Dorsolateral prefrontal cortex (tissue), 122 donors: ENCODE measurements at places on chromosomes 7 and 10. TPM values are rescaled to one million over a fixed set of nuclear protein-coding genes. Genes with fewer than 3 reads are reported as not detected.

DNA sequence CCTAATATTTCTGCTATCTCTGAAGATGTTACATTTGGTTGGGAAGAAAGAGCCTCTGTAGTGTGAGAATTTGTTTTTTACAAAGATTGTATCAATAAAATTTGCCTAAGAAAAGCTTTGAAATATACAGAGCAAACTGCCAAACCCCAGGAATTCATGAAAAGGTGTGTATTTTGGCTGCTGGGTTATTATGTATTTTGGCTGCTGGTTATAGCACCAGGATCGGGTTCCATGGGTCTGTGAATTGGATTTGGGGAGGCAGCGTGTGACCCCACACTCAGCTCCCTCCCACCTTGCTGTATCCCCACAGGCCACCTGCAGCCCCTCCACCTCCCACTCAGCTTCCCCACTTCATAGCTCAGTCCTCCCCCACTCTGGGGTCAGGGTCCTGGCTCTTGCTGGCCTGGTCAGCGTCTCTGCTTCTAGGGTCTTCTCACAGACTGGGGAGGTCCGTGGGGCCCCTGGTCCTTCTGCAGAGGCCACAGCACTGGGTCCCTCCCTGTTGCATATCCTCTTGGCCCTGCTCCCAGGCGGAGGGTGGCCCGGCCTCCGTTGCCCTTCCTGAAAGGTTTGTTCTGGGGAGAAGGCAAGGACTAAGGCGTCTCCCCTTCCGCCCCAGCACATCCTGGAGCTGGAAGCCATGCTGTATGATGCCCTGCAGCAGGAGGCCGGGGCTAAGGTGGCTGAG, 24.0 kb upstream of the DPYSL4 start:
- no peak for DNase-seq

The C1QL3 gene
- total RNA-seq = 22.7 TPM

- no peak for DNase-seq
These were observed 299.8 kb downstream of the CAMK1D start for GRCh38 chr10:12649012-12649584.

The CALD1 gene
- 47.5 TPM for total RNA-seq

- DNase-seq = no peak
These were observed 10.8 kb upstream of the VWC2 start for GRCh38 chr7:49762666-49763065.

- no peak for DNase-seq
These were observed 387.3 kb downstream of the HPSE2 start for GRCh38 chr10:98848361-98848760.

- DNase-seq = no peak
These were observed 231.9 kb upstream of the GRM3 start for GRCh38 chr7:86411814-86412213.

GRCh38 chr7:39709768-39710311, 86.5 kb downstream of the RALA start:
- no peak for DNase-seq

The SEMA4G gene
- total RNA-seq = 10.8 TPM

The PTPRZ1 gene
- total RNA-seq = 139 TPM

GRCh38 chr7:80150611-80151273, 16.1 kb downstream of the GNAI1 start:
- DNase-seq = no peak

GRCh38 chr10:6716516-6716915, 136.4 kb upstream of the PRKCQ start:
- no peak for DNase-seq

DNA sequence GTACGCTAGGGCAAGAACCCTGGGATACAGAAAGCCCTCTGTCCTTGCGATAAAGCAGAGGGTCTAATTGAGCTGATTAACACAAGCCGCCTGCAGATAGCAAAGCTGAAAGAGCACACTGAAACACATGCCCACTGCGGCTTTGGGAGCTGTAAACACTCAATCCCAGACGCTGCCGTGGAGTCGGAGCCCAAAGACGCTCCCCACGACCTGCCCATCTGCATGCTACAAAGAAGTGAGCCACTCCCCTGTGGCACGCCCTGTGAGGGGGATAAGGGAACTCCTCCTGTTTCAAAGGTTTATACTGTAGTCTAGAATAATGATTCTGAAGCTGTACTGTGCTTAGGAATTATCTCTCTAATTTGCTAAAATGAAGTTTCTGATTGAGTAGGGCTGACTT, 985.6 kb upstream of the GHITM start:
- no peak for DNase-seq

- DNase-seq = no peak
These were observed 78.6 kb upstream of the ADRB1 start for GRCh38 chr10:113965077-113965476.

The FFAR4 gene
- total RNA-seq = 1.2 TPM

The PSMA2 gene
- 36.9 TPM for total RNA-seq

The ZPBP gene
- total RNA-seq = not detected

- DNase-seq = no peak
These were observed 454.5 kb upstream of the ZMIZ1 start for GRCh38 chr10:78614267-78614666.

DNA sequence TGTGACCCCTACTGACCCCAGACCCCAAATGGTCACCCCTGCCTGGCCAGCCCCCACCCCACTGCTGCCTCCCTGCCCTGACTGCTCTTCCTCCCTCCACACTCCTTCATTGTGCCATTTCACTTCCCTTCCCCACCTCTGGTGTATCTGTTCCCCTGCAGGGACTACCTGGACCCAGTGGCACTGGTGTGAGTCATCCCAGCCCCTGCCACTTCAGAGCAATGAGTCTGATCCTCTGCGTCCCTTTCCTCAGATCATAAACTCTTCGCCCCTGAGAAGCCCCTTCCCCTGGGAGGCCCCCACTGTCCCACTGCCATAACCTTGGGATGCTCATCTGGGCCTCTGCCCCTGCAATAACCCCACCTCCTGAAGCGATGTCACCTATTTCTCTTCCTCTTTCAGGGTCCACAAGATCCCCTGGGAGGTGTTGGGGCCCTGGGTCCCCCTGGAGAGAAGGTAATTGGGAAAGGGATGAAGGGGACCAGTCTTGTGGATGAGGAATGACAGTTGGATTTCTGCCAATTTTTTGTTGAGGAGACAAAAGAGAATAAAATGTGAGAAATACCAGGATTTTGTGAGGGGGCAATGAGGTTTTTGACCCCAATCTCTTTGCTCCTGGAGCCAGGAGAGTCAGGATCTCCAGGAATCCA, 19.1 kb upstream of the VOPP1 start:
- DNase-seq = no peak

- DNase-seq = no peak
These were observed 41.9 kb downstream of the ANKMY2 start for GRCh38 chr7:16603633-16604032.

GRCh38 chr7:27305854-27306253, 63.3 kb downstream of the EVX1 start:
- no peak for DNase-seq

The LSM8 gene
- total RNA-seq = 20.7 TPM

DNA sequence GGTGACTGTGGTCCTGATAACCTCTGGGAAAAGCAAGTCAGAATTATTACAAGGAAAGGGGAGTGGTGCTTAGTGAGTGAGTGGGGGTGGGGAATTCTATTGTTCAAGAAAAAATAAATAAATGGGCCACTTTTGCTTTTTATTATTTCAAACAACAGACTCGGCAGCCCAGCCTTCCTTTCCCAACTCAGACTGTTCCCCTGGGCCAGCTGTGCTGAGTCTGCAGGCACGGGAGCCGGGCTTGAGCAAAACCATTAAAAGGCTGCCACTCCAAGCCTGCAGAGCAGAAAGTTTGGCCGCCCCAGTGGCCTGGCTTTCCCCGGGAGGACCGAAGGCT, 90.0 kb downstream of the PLXNA4 start:
- no peak for DNase-seq

GRCh38 chr7:47474937-47475879, 106.7 kb downstream of the TNS3 start:
- no peak for DNase-seq

The GIMAP2 gene
- 2.8 TPM for total RNA-seq

DNA sequence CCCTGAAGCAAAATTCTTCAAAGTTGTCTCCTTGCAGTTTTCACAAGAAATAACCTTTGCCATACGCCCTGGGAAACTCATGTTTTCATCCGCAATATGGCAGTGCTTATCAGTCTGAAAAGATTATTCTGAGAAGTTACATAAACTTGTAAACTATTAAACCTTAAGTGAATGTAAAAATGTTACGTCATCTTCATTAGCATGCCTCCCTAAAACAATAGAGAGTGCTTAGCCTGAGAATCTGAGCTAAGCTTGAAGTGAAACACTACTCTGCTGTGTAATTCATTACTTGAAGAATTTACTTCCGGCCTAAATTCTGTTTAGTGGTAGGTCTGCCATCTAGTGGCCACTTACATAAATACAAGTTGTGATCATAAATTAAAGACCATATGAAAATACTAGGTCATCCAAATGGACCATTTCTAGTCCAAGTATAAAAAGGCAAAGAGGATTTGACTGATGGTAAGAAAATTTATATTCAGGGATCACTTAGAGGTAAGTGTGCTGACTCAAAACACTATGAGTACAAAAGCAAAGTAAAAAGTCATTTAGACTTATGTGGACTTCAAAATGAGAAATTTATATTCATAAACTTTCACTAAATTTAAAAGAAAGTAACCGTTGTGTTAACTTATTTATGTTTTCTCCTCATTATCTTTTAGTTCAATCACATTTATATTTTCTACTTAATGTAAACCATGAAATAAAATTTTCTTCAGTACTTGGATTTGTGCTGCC, 745.1 kb upstream of the LRRTM3 start:
- DNase-seq = no peak

- DNase-seq = no peak
These were observed 222.9 kb upstream of the SH2B2 start for GRCh38 chr7:102063690-102064180.

The SFTPA1 gene
- not detected for total RNA-seq

DNA sequence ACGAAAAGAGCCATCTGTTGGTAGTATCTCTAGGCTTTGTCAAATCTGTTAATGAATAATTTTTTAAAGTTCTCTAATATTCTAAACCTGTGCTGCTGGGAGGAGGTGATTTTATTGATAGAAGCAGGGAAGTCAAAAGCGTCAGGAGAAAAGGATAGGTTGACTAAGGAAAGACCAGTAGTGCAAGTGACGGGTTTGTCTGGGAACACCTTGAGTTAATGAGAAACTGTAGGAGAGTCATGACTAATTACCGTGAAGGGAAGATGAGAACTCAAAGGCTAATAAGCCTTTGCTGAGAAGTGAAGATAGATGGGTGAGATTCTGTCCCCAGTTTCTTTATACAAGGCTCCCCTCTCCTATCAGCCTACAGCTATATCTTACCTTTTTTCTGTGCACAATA, 5.0 kb upstream of the PDK4 start:
- no peak for DNase-seq

The LRGUK gene
- total RNA-seq = 2.1 TPM

GRCh38 chr10:62831346-62831745, 15.2 kb upstream of the EGR2 start:
- DNase-seq = no peak

The CRHR2 gene
- 7.3 TPM for total RNA-seq

DNA sequence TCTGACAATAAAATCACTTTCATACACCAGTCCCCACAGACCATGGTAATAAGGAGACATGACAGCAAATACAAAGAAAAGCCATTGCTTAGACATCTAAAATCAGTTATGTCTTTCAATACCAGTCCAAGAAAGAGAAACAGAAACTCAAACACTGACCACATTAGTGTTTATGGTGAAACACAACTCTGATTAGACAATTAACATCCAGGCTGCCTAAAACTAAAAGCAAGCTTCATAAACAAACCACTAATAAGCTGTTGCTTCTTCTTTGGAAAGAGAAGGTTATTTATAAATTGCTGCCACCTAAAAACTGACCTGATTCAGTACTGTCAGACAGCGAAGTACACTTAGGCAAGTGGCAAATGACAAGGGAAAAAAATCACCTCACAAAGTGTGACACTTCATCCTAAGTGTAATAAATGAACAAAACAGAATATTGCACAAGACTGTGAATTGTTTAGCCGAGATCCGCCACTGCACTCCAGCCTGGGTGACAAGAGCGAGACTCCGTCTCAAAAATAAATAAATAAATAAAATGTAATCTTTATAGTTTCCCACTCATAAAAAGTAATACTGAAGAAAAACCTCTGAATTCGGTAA, 277.4 kb downstream of the PARD3 start:
- DNase-seq = no peak

DNA sequence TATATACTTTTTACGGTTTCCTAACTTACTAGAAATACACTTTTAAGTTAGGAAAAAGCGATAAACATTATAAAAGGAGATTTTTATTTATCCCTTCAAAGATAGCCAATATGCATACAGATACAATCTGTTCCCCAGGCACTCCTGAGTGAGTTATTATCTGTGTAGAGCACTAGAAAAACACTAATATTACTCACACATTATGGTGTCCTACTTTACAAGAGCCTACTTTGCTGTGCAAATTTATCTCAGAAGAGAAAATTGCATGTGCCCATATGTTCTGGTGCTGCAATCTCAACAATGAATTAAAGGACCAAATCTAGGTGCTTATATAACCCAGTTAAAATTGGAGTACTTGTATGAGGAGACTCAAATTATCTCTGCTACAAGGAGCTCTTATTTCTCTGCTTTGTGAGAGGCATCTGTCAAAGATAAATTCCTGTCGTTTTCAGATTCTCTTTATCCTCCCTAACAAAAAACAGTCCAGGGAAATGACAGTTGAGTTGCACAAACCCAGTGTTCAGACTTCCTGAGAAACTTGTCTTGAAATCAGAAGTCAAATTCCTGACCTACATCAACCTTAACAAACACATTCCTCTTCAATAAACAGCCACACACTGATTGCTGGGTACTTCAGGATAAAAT, 28.9 kb downstream of the CPA1 start:
- no peak for DNase-seq

The SFTPD gene
- total RNA-seq = 2.4 TPM

DNA sequence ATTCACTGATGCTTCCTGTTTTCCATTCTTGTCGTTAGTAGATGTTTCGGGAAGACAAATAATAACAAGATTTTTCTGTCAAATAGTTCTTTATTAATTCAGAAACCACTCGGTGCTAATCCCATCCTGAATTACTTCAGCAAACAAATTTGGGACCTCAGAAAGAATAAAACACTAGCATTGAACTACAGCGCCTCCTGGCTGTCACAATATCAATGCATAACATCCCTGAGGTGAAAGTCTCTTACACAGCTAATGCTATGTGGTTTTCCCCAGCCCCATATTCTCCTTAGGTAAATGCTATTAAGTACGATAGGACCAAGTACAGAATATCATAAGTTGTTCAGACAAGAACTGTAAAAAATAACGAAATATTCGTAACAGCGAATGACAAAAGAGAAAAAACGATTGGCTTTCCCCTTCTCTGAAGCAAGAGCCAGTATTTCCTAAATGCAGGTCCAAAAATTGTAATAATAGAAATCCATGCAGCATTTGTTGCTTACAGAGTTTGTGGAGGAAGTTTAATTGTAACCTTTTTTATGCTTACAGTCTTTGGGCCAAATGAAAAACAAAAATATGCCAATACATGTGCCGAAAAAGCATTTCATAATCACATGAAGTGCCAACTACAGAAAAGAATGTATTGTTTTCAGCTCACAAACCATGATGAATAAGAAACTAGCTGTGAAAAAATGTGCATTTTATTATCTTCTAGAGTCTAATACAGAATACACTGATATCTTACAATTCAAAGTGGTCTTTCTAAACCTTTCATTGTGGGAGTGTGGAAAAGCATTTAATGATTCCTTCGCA, 47.3 kb downstream of the MYPN start:
- peak; percentile 72 for DNase-seq
